SK-N-DZ (cell line): ENCODE measurements at places on chromosomes 16 and 17.

GRCh38 chr17:10372906-10373305, at the start of gene MYH13:
MYH13 (minus strand) TSS chr17:10373006; CDS start chr17:10364530, 8,476 bp downstream.
- DNase-seq: no peak

DNA sequence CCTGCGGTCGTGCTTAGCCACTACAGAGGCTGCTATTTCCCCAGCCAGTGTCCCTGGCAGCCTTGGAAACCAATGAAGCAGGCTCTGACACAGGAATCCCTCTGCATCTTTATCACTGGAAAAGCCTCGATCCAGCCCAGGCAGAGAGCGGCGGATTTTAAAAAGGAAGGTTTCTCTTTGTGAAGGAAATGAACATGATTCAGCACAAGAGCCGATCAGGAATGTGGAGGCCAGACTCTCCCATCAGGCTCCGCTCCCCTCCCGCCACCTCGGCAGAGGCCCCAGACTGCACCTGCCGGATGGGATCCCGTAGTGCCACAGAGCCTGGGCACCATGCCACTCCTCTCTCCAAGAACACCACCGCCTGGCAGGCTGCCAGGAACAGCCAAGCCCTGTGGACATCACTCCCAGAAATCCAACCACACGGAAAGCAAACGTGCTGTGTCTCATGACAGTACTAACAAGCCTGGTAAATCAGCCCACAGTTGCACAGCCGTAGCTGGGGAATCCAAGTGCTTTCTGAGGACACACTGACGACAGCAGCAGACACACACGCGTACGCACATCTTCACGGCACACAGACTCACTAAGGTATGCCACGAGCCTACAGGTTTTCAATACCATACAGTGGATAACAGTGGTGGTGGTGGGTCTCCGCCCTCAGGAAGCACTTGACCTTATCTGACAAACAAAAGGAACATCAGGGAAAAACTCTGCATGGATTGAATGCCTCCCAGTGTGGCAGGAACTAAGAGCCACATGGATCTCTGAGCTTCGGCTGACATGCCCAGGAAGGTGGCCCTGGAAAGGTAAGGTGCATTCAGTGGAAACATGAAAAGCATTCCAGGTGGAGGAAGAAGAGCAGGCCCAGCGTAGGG, 5.4 kb downstream of the LRRC75A start:
- DNase-seq: no peak

DNA sequence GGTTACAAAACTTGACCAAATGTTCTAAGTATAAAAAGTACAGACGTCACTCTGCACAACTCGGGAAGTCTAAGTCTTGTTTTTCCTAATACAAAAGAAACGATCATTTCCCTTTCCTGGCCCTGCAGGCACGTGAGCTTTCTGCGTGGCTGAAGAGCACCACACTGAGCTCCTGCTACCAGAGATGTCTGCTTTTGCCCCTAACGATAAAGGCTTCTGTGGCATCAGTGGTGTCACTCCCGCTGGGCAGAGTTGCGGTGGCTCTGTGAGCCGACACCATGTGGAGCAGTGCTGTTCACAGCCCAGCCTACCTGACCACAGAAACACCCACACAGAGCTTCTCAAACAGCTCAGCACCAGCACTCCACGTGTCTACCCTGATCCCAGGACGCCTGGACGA, 20.5 kb downstream of the EMC8 start:
- no peak for DNase-seq

- no peak for DNase-seq
Measured at GRCh38 chr17:81029859-81030258, 5.1 kb upstream of the BAIAP2 start.

DNA sequence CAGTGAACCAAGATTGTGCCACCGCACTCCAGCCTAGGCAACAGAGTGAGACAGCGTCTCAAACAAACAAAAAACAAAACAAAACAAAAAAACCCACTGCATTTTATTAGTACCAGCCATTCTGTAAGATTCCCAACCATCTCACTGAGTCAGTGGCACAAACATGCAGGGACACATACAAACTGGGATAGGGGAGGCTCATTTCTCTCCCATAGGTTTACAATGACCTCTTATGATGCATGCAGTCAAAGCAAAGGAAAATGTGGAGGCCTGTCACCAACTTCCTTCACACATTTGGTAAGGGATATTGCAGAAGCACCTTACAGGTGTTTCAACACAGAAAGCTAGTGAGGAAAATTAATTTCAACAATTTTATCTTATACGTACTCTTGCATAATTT, 12.4 kb upstream of the STRADA start:
- no peak for DNase-seq
